ENCODE measurements at places on chromosomes 12 and 14.

GRCh38 chr12:66584673-66585072, 94.2 kb downstream of the GRIP1 start:
- no peak for DNase-seq

DNA sequence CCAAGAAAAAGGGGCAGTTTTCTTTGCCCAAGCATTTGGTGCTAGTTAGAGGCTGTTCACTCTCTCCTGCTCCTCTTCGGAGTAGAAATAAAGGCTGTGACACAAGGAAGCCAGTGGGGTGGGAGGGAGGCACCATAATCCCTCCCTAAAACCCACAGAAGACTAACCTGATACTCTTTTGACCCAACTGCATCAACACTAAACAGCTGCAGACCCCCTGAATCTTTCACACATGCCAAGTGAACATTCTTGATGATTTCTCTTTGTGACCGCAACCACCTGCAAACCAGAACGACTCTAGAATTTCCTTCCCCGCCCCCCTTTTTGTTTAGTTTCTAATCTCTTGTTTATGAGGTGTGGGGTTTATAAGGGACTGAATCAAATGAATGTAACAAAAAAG, 175.8 kb upstream of the BCL2L14 start:
- no peak for DNase-seq

DNA sequence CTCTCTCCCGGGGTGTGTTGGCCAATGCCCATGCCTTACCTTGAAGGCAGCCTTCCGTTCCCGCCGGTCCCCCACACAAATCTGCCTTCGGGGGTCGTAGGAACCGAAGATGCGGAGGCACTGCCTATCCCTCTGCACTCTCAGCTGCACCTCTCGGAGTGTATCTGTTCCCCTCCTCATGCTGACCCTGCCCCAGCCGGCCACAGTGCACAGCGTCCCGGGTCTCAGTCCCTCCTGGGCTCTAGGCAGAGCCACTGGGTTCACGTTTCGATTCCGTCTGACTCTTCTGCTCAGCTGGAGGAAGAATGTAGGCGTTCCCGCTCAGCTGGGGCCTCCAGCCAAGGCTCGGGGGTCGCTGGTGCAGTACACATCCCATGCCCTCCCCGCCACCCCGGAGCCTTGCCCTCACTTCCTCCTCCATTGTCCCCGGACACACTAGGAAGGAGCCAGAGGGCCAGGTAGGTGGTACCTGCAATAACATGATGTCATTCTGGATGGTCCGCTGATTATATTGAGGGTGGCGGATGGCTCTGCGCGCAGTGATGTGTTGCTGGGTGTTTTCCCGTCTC, 1.8 kb downstream of the CTSG start:
- DNase-seq: no peak

GRCh38 chr12:57216014-57216911, at the start of gene NXPH4:
TSS of gene NXPH4 (plus strand) at chr12:57216794. CDS start at chr12:57216970, 176 bp downstream.
- DNase-seq: peak; percentile 63

DNA sequence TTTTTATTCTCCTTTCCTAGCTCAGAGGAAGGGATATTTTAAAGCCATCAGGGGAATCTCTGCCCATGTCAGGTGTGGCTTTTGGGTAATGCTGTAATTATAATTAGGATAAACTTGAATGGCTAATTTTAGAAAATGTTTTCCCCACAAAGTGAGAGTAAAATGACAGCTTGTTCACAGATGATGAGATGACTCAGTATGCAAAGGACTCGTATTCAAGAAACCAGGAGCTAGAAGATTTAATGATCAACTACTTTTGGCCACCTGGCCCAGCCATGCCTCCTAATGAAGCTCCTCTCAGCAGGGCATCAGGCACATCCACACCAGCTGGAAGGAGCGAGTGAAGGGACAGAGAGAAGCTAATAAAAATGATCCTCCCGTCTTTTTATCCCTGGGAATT, 29.0 kb upstream of the PLEKHG7 start:
- DNase-seq: no peak
